ENCODE measurements at places on chromosomes 16 and 17.

DNA sequence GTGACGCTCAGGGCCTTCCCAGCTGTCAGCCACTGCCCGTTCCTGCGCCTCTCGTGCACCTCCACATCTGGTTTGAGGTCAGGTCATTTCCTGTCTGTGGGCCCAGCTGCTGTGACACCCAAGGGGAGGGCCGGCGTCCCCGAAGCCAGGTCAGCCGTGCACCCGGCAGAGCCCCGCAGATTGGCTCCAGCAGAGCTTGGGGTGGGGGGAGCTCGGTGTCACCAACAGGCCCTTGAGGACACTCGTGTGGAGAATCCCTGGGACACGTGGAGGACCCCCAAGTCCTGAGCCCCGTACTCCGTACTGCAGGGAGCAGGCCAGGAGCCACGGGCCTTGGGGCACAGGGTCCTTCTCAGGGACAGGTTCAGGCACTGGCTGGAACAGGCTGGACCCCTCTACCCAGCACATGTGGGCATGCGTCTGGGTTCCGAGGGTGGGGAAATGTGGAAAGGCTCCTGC, 4.8 kb downstream of the SPATA2L start:
- DNase-seq, result no peak

GRCh38 chr17:17325228-17325627, 22.1 kb downstream of the NT5M start:
- DNase-seq, result no peak

- no peak for DNase-seq
These were observed 22.6 kb upstream of the MLKL start for GRCh38 chr16:74723256-74723655.

- DNase-seq, result no peak
These were observed 31.3 kb upstream of the CBX4 start for GRCh38 chr17:79870540-79870939.
